Kidney epithelial cell (primary cell): ENCODE measurements at places on chromosomes 7 and 10. TPM values are rescaled to one million over a fixed set of nuclear protein-coding genes. Genes with fewer than 3 reads are reported as not detected.

The HOXA6 gene
- total RNA-seq, result 4.8 and 10.5 TPM in 2 replicates

The ADAMTS14 gene
- 1.3 and 1.6 TPM in 2 replicates for total RNA-seq

The TMEM176B gene
- total RNA-seq, result 15.8 and 17.5 TPM in 2 replicates

GRCh38 chr7:8327199-8327598 is 65.2 kb upstream of the ICA1 start:
- DNase-seq, result no peak

The PALD1 gene
- 3.4 and 3.9 TPM in 2 replicates for total RNA-seq

DNA sequence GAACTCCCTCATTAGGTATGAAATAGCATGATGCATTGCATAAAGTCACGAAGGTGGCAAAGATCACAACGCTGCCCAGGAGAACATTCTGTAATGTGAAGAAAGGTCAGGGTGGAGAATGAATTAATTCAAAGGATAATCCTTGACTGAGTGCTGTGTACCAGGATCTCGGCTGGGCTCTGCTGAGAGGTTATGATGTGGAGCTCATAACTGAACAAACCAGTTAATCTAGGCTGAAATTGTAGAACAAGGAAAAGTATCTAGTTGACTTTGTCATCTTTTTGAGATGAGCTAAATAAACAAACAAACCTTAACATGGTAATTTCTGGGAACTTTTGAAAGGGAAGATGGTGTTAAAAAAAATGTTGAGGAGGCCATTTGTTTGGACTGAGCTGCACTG is 6.1 kb downstream of the MSMB start:
- no peak for DNase-seq

DNA sequence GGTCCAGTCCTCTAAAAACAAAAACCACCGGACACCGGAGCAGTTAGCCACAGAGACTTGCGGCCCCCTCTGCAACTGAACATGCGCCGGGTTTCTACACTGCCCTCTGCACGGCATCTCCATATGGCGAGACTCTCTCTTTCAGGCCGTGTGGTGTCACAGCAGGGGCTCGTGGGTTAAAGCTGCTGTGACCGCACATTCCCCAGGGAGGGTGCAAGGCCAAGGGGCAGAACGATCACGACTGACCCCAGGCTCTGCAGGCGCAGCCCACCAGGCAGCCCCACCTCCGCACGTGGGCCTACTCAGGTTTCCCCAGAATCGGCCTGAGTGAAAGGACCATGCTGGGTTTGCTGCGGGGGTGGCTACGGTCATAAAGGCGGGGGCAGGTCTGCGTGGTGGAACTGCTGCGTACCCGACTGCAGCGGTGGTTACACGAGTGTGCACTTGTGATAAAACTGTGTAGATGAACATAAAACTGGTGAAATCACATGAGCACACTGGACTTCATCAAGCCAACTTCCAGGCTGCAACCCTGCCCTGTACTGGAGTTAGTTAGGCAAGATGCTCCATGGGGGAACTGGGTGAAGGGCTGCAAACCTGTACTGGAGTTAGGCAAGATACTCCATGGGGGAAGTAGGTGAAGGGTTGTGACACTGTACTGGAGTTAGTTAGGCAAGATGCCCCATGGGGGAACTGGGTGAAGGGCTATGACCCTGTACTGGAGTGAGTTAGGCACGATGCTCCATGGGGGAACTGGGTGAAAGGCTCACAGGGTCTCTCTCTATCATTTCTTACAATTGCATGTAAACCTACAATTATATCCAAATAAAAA is 81.4 kb upstream of the PPP2R2D start:
- no peak for DNase-seq

GRCh38 chr7:18041191-18041590 is 13.5 kb upstream of the PRPS1L1 start:
- DNase-seq, result no peak
